ENCODE measurements at places on chromosomes 7 and 10.

DNA sequence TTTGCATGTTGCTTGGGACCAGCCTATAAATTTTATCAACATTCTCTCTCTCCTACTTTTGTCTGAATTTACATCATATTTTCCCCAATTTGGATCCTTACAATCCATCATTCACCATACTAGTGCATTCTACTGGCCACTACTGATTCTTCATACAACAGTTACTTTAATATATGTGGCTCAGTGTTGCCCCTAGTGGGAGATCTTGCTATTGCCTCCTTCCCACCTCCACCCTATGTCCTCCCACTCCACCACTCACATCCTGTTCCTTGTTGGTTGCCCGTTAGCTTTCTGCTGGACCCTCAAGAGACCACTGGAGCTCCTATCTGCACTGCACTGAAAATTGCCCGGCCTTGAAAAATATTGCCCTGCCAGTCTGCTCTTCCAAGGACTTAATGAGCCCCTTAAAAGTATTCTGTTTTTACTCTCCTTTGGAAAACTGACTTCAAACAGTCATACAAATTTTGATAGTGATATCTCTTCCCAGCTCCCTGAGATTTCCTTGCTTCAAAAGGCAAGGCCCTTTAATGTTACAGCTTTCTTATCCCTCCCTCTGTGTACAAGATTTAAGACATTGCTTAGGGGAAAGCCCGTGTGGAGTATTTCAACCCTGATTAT is 243.2 kb upstream of the TMEM229A start:
- no peak for DNase-seq

DNA sequence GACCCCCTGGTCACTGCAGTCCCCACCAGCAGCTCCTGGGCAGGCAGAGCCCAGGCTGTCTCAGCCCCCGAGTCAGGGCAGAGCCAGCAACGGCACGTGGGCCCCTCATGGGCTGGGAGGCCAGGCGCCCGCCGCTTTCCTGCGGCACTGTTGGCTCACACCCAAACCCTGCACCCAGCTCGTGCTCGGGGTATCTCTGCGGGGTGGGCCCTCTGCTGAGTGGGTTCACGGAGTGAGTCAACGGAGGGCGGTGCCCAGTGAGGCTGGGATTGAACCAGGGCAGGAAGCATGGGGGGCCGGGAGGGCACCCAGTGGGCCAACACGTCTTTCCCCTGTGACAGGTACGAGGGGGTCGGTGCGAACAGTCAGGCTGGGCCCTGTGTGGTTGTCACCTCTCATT is 28.9 kb downstream of the ADAP1 start:
- DNase-seq, result peak; percentile 41

- DNase-seq, result no peak
These were observed 4.8 kb downstream of the EGR2 start for GRCh38 chr10:62811159-62811875.

- DNase-seq, result no peak
These were observed 100.1 kb downstream of the DNAJB6 start for GRCh38 chr7:157436763-157437480.

DNA sequence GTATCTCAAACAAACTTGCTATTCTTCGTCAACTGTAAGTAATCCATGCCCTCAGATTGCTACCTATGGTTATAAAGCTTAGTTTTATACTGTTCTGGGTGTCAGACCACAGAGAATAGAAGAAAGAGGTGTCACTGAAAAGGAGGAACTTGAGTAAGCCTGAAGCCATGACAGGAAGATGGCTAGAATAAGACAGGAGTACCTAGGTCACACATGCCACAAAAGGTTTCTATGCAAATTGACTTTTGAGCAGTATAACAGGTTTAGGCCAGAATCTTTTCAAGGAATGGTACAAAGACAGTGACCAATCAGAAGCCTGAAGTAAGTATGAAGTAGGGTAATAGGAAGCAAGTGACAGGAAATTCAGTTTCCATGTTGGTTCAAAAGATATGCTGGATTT is 23.5 kb downstream of the FBXW4 start:
- DNase-seq, result no peak

- no peak for DNase-seq
These were observed 50.4 kb downstream of the FAM171A1 start for GRCh38 chr10:15320522-15321203.

GRCh38 chr10:101758858-101759257 is 17.1 kb downstream of the FGF8 start:
- DNase-seq, result no peak

GRCh38 chr10:96122824-96123223 is 7.3 kb upstream of the ZNF518A start:
- no peak for DNase-seq

DNA sequence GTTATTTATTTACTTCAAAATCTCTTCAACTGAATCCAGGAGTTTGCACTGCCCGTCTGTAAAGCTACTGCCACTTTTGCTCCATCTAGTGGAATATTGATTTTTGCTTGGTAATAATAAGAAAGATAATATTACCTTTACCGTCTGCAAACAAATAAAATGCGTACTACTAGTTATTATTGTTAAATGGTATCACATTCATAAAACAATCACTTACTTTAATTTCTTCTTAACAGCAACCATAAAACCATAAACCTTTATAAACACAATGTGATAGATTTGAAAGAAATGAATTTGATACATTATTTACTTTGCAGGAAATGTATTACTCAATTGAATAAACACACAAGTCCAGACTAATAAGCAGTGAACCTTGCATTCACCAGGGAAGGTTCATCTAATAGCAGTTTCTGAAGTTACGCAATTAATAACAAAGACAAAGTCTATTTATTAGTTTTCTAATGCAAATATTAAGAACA is 6.4 kb downstream of the AGMO start:
- no peak for DNase-seq

GRCh38 chr7:22049766-22050500 is 104.2 kb upstream of the CDCA7L start:
- DNase-seq, result no peak

DNA sequence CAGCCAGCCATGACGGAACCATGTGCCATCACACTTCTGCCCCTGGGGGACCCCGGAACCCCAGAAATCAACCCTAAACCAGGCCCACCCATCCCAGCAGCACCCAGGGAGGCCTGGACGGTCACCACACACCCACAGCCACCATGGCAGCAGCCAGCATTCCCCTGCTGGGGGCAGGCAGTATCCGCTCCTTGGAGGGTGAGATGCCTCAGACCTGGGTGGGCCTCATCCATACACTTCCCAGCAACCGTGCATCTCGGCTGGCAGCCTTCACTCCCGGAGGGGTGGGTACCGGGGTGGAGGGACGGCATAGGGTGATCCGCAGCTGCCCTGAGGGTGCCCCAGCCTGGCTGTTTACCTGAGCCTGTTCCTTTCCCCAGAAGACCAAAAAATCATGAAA is 69.1 kb upstream of the FAM20C start:
- no peak for DNase-seq

- no peak for DNase-seq
These were observed 57.0 kb downstream of the P4HA1 start for GRCh38 chr10:73039635-73040034.

- no peak for DNase-seq
These were observed 475.0 kb downstream of the GLRX3 start for GRCh38 chr10:130611239-130611638.

DNA sequence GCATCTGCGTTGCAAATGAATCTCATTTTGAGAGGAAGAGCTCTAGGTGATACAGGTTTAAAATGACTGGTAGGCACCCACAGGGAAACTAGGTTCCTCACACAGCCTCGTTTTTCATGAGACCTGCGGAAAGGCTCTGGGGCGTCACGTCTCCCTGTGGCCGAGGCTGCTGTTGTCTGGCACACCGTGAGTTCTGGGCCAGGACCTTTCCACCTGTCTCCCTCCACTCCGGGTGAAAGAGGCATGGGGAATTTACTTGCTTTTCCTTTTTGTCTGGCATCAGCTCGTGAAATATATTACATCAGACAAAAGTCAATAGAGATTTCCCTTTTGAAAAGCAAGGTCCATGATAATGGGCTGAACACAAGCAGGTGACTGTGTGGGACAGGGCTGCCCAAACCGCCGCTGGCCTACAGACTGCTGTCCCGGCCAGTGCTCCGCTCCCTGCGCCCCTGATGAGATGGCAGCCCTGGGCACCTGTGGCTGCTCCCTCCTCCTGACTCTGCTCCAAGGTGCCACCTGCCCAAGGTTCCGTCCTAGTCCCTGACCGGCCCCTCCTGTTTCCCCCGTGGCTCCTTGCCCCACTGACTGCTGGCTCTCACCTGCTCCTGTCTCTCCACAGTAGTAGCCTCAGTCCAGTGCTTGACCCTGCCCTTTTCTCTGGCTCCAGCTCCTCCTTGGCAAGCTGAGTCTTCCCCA is 109.6 kb downstream of the NKX6-2 start:
- DNase-seq, result no peak

DNA sequence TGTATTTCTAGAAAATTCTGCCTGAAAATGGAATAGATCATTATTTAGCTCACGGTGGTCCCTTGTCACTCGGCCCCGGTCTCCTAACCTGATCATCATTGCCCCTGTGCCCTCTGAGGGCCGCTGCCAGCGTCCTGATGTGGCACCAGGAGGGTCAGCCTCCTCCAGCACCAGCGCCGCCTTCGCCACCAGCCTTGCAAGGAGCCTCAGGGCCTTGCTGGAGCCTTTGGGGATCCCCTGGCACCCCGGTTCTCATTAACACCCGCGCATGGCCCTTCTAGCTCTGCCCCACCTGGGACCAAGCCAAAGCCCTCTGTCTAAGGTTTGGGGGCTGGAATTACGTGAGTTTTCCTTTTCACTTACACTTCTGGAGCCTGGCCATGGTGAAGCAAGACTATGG is 282.5 kb upstream of the ADARB2 start:
- DNase-seq, result no peak

GRCh38 chr7:121500360-121501058 is 104.4 kb upstream of the FAM3C start:
- DNase-seq, result no peak

- no peak for DNase-seq
These were observed 98.6 kb downstream of the NKX6-2 start for GRCh38 chr10:132687181-132687892.

DNA sequence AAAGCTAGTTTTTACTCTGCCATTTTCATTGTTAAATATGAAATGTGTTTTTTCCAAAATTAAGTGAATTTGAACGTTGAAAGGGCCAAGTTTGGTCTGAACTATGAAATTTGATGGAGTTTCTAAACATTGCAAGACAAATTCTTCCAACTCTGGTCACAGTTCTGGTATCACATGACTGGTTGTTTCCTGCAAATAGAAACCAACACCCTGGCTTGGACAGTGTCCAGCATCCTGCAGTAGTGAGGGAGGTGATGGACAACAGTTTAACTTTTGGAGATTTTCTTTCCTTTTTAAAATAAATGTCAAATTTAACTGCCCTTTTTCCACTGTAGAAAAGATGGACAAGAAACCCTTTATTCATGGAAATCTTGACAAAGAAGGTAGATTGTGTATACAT is 54.8 kb upstream of the AGBL3 start:
- DNase-seq, result no peak

DNA sequence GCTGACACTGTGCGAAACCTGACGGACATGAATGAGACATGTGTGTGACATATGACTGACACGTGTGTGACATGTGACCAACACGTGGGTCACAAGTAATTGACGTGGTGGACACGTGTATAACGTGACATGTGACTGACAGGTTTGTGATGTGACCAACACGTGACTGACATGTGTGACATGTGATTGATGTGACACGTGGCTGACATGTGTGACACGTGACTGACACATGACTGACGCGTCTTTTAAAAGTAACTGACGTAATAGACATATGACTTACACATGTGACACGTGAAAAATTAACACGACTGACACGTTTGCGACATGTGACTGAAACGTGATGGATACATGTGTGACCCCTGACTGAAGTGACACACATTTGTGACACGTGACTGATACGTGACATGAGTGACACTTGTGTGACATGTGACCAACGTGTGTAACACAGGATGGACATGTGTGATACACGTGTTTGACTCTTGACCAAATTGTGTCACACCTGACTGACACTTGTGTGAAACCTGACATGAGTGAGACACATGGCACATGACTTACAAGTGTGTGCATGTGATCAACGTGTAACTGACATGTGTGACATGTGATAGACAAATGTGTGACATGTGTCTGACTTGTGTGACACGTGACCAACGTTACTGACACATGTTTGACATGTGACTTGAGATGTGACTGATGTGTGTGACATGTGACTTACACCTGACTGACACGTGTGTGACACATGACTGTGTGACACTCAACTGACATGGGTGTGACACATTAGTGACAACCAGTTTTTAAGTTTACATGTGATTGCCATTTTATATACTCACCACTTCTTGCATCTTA is 56.9 kb downstream of the ZNF92 start:
- DNase-seq, result no peak

- DNase-seq, result no peak
These were observed 25.4 kb downstream of the NAPEPLD start for GRCh38 chr7:103123529-103123928.

DNA sequence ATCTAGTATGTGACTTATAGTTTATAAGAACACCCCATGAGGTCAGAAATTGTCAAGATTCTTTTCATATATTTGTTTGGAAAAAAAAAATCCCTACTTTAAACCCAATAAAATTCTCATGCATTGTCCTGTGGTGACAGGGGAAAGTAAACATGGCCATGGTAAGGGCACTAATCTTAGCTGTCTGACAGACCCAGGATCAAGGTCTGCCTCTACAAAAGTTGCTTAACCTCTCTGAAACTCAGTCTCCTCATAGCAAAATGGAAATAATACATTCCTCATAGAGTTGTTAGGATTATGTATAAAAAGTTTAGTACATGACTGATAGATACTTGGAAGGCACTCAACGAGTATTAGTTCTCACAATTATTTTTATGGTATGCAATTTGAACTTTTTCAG is 22.3 kb upstream of the AKAP9 start:
- DNase-seq, result no peak

GRCh38 chr10:80599424-80599847 is 61.7 kb downstream of the SH2D4B start:
- DNase-seq, result no peak

- no peak for DNase-seq
These were observed 9.5 kb downstream of the STK32C start for GRCh38 chr10:132298038-132298881.

GRCh38 chr7:56097700-56098099 is 4.9 kb upstream of the PHKG1 start:
- no peak for DNase-seq

GRCh38 chr10:55091691-55092328 is 290.8 kb upstream of the PCDH15 start:
- DNase-seq, result no peak

GRCh38 chr10:69004821-69005220 is 16.2 kb downstream of the KIFBP start:
- DNase-seq, result no peak

GRCh38 chr7:12222889-12223579 is 11.9 kb downstream of the TMEM106B start:
- DNase-seq, result no peak

GRCh38 chr7:107103369-107103768 is 58.9 kb downstream of the PRKAR2B start:
- no peak for DNase-seq

GRCh38 chr10:95500097-95500496 is 61.1 kb downstream of the SORBS1 start:
- no peak for DNase-seq

DNA sequence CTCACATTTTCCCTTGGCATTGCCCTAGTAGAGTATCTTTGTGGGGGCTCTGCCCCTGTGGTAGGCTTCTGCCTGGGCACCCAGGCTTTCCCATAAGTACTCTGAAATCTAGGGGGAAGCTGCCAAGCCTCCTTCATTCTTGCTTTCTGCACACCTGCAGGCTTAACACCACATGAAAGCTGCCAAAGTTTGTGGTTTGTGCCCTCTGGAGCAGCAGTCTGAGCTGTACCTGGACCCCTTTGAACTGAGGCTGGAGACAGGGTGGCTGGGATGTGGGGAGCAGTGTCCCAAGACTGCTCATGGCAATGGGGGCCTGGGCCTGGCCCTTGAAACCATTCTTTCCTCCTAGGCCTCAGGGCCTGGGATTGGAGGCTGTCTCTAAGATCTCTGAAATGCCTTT is 35.0 kb upstream of the TMEM273 start:
- no peak for DNase-seq

Measured in effector memory CD4-positive, alpha-beta T cell (primary cell).